ENCODE measurements at places on chromosomes 16 and 17.

DNA sequence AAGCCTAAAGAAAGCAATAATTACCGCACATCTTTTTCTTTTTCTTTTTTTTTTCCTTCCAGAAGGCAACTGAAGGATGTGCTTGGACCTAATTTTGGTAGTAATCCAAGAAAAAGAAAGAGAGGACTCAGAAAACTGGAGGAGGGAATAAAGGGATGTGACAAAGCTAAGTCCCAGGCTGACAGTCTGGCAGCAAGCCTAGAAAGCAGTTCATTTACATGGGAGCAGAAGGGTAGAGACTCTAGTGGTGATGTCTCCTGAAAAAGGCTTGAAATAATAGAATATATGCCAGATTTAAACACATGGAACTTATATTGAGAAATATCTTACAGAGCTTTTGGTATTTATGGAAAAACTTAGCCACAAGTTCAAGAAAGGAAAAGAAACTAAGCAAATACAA lies 101.0 kb upstream of the SHISA6 start:
- DNase-seq: no peak

DNA sequence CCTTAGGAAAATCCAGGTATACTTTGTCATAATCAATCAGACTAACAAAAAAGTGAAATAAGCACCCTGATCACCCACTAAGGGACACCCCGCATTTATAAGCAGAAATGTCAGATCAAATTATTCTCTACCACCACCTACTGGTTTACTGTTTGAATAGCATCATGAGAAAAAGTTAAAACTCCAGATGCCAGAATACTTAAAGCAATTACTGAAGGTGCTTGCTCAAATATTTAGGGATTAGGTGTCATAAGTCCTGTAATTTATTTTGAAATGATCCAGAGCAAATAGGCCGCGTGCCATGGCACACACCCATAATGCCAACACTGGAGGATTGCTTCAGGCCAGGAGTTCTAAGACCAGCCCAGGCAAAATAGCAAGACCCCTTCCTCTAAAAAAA lies 2.3 kb downstream of the TOP2A start:
- DNase-seq: peak; percentile 78

- DNase-seq: no peak
Observed at GRCh38 chr16:60274431-60275019, 1540.4 kb upstream of the GOT2 start.

DNA sequence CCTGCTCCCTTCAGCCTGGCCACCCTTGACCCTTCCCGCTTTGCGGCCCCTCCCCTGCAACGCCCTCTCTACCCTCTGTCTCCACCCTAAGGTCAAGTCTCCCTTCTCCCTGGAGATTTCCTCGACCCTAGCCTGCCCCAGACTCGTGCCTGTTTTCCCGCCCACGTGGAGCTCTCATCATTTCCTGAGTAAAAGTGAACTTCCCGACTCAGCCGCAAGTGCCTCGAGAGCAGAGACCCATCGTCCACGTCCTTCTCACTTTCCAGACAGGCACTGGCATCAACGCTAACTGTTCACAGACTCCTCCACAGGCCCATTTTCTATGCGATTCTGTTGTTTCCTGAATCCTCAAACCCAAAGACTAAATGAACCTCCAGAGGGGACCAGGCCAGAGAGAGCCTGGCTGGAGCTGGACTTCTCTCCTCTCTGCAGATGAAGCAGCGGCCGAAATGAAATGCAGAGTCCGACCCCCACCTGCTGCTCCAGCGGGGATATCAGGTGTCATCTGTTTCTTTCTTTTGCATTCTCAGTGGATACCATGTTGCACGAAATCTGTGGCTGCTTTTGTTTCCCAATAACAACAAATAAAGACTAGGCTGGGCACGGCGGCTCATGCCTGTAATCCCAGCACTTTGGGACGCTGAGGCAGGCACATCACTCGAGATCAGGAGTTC lies 52.5 kb downstream of the RTN4RL1 start:
- no peak for DNase-seq

GRCh38 chr17:32651084-32651483 lies 164.3 kb downstream of the CDK5R1 start:
- no peak for DNase-seq

DNA sequence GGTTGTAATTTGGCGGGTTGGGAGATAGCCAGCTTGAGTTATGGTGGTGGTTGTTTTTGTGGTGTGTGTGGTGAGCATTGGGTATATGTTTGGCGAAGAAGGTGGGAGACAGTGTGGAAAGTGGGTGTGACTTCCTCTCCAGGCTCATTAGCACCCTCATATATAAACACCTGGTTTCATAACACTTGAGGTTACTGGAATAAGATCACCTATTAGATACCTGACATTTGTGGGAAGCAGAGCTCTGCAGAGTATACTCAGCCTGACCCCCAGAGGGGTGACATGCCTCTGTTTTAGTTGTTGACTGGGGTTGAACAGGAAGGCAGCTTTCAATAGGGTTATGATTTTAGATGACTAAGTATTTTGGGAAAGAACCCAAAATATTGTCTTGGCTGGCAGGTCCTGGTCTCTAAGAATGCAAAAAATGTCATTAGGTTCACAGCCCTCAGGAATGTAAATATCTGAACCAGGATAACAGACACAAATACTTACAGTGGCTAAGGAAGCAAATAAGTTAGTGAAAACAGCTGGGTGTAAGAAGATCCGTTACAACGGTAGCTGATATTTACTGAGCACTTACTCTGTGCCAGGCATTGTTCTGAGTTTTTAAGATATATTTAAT lies 18.3 kb upstream of the EFCAB13 start:
- DNase-seq: peak; percentile 14

DNA sequence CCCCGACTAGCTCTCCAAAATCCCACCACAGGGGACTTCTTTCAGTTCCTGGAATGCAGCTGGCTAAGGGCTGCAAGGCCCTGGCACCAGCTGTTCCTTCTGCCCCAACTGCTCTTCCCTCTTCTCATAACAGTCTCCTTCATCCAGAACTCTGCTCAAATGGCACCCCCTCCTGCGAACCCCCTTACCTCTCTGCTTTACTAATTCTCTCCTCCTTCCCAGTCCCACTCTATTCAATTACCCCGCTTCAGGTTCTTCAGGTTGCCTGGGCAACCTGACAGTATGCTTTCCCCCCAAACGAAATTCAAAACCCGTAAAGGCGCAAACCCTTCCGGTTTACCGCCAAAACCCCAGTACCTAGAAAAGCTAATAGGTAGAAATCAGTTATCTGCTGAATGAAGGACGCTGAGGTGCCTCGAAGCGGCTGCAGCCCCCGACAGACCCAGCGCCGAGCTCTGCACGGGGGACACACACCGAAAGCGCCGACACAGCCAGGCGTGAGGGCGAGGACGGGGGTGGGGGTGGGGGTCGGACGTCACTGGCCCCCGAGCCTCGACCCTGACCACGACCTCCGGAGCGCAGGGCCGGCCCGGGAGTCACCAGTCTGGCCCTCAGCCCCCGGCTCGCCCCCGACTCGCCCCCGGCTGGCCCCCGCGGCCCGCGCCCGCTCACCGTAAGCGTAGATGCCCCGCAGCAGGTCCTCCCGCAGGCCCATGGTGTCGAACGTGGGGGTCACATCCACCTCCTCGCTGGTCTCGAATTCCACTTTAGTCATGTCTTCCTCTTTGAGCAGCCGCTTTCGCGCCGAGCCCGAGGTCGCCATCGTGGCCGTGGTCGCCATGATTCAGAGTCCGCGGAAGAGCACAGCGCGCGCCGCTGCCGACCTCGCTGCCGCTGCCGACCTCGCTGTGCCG lies 550 bp downstream of the EIF4A3 start:
- peak; percentile 24 for DNase-seq

DNA sequence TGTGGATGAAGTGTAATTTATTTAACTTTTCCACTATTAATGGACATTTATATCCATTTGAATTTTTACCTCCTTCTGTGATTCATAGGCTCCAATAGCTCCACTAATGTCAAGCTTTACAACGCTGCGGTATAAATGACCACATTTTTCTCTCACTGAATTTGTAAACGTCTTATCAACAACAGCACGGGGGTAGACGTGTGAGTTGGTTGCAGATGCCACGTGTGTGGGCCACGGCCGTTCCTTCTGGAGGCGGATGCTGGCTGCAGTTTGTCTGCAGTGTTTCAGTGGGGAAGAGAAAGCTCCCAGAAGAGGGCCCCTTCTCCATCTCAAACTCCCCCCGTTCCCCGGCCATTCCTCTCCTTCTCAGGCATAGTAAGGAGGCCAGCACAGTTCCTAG lies 68.2 kb upstream of the XYLT1 start:
- DNase-seq: no peak

GRCh38 chr17:5804251-5804650 lies 219.9 kb upstream of the NLRP1 start:
- DNase-seq: no peak

GRCh38 chr16:14545346-14545884 lies 84.6 kb downstream of the PARN start:
- DNase-seq: no peak

DNA sequence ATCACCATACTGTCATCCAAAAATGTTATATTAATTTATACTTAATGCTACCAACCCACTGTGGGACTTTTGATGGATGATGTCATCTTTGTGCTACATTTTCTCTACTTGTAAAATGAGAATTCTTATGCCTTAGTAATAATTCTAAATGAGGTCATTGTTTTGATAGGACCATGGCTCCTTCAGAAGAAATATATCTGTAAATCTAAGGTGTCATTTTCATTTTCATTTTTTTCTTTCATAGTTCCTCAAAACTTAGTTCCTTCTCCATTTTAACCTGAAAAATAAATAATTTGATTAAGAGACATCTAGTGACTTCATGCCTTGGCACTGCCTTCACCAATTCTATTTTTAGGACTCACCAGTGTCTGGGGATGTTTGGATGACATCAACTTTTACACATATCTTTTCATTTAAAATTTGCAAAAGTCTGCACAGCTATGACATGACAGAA lies 48.7 kb downstream of the GPRC5B start:
- DNase-seq: no peak

DNA sequence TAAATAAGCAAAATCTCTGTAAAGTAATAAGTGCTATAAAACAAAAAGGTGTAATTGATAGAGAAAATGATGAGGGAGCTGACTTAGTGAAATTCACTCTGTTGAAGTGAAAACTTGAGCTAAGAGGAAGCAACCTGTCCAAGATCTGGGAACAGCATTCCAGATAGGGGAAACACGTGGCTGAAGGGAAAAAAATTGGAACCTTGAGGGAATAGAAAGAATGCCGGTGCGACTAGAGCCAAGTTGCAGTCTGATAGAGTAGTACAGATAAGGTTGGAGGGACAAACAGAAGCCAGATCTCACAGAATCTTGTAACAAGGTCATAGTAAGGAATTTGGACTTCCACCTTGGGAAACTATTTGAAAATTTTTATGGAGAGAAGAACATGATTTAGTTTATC lies 623 bp upstream of the DDX52 start:
- DNase-seq: peak; percentile 2

All from RKO (cell line).